ENCODE measurements at places on chromosomes 5 and 9.

GRCh38 chr5:139650031-139650688, 2.0 kb downstream of the CXXC5 start:
- peak; percentile 3 for DNase-seq

- no peak for DNase-seq
Observed at GRCh38 chr9:20199111-20199510, 410.3 kb upstream of the SLC24A2 start.

DNA sequence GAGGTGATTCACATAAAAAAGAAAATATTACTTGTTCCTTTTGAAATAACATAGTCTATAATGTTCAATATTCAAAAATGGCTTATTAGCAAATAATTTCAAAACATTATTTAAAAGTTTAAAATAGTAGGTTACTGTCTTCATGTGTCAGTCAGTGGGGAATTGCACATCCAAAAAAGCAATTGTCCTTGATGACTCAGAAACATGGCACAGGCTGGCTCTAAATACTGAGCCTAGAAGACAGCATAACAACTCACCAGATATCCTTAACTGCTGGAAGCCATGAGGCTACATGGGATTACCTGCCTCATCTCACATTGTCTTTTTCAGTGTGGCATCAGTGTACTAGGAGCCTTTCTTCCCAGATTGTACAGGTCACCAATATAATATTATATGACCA, 439.5 kb upstream of the RGMB start:
- DNase-seq = no peak

DNA sequence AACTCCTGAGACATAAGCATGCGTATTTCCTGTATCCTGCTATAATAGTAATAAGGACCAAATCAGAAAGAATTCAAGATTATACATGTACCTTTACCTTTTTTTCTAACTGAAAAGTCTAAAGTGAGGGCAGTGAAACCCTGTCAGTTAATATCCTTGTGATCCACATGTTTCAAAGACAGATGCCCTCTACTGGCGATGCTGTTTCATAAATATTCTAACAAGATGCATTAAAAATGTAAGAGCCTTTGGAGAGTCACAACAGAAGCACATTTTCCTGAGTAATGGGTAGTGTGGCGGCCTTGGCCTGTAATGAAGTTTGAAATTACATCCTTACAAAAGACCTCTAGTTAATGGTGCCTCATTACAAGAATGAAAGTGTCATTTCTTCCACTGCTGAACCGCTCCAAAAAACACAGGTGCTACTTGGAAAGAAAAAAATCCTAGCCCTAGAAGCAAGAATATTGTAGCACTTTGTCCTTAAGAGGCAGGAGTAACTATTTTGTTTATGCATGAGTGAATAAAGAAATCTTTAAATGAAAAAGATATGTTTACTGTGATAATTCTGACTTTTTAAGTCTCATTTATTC, 232.6 kb downstream of the EPB41L4A start:
- DNase-seq = peak; percentile 31

DNA sequence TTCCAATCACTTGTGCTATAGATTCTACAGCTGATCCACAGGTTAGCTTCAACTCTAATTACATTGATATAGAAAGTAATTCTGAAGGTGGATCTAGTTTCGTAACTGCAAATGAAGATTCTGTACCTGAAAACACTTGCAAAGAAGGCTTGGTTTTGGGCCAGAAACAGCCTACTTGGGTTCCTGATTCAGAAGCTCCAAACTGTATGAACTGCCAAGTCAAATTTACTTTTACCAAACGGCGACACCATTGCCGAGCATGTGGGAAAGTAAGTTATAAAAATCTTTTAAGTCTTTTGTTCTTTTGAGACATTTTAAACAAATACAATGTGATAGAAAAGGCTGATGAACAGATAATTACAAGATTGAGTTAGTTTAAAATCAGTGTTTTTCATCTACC, 30.9 kb downstream of the ZFYVE16 start:
- DNase-seq = no peak

GRCh38 chr5:130331332-130331731, 427.1 kb downstream of the CHSY3 start:
- no peak for DNase-seq

DNA sequence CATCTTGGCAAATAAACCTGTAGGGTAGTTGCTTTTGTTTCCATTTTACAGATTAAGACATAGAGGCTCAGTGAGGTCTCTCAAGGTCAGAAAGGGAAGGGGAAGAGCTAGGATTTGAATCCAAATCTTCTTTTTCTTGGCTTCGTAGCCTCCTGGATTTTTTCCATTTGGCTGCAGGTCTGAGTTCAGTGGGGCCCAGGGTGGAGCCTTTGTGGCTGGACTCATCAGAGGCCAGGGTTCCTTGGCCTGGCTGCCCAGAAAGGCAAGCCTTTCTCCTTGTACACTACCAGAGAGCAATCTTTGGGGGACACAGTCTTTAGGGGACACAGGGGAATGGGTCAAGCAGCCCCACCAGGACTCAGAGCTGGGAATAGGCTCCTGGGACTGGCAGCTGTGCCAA, 10.5 kb upstream of the TRAF1 start:
- DNase-seq = no peak

DNA sequence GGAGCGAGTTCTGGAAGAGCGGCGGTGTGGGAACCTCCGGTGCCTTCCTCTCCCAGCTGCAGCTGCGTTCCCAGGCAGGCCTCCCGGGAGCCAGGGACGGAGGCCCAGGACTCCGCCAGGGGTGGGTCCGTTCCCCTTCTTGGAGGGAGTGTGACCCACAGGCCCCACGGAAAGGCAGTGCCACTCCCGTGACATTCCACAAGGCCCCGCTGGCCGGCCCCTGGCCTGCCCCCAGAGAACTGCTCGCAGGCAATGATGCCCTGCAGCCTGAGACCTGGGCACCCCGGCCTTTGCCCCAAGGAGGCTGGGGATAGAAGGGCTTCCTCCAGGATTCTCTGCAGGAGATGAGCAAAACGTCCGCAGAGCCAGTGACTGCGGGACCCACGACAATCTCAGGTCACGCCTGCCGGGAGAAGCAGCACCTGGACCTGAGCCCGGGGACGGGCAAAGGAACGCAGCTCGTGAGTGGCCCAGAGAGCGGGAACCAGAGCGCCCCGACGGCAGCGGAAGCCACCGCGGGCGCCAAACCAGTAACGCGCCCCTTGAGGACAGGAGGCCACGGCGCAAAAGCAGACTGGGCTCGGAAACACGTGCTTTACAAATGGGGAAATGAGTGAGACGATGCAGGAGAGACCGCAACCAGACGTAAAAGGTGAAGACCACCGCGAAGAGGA, 9.3 kb downstream of the OBP2B start:
- no peak for DNase-seq

DNA sequence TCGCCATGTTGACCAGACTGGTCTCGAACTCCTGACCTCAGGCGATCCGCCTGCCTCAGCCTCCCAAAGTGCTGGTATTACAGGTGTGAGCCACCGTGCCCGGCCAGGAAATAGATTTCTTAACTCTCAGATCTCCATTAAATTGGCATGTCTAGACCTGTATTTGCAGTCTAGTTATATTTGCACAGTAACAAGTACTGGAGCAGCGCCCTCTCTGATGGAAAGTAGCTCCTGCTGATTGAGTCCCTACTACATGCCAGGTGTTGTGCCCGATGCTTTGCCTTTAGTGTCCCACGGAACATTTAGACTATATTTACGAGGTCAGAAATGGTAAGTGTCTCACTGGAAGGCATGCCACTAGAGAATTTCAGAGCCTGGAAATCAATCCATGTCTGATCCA, 15.8 kb upstream of the TMED9 start:
- DNase-seq = peak; percentile 12

DNA sequence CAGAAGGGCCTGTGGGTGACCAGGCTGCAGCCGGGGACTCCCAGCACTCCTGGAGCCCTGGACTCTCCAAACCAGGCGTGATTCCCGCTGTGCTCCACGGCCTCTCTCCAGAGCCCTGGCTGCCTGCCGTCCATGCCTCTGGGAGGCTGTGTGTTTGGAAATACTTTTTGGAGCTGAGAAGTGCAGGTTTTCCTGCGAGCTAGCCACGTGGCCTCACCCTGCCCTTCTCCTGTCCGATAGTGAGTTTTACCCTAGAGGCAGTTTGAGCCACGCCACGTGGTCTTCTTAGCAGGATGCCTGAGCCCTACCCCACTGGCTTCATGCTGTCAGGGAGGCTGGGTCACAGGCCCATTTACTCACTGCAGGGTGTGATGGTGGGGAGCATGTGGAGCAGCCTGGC, 71.3 kb downstream of the COL5A1 start:
- DNase-seq = no peak

- peak; percentile 90 for DNase-seq
Observed at GRCh38 chr5:123000731-123001130, 35.8 kb downstream of the PPIC start.

GRCh38 chr5:146565764-146566367, 49.9 kb upstream of the GPR151 start:
- peak; percentile 75 for DNase-seq

GRCh38 chr9:99647604-99648003, 174.1 kb upstream of the NR4A3 start:
- DNase-seq = no peak

- no peak for DNase-seq
Observed at GRCh38 chr9:92964607-92965060, 17.3 kb downstream of the FGD3 start.

DNA sequence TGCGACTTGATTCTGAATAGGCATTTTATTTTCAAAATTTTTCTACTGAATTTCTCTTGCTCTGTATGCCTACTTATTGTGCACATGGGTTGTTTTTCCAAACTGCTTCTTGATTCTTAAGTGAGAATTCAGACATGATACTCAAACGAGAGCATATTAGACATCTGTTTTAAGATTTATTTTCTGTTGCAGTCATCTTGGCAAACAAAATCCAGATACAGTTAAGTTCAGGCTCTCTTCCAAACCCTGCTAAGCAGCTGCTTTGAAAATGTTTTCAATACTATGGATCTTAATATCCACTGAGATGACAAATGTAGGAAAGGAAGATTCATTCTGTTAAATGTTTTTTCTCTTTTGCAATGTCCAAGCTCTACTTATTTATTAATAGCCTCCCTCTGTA, 4.5 kb downstream of the TMEM215 start:
- no peak for DNase-seq

GRCh38 chr9:94879230-94879629, 152.7 kb downstream of the AOPEP start:
- DNase-seq = no peak

DNA sequence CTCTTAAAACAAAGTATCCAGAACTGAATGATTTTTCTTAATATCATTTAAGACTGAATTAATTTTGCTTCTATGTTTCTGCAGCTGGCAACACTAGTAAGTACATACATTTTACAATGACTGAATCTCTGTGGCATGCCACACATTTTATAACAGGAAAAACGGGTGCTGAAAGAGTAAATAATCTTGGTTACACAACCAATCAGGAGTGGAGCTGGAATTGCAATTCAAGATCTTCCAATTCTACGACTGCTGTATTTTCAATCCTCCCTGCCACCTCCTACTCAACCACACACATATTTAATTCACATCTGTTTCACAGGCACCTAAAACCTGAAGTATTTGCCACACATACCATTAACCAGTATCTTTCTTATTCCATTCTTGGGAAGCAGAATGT, 52.7 kb upstream of the NR5A1 start:
- DNase-seq = no peak

GRCh38 chr5:77430726-77431125, 61.4 kb downstream of the WDR41 start:
- no peak for DNase-seq

DNA sequence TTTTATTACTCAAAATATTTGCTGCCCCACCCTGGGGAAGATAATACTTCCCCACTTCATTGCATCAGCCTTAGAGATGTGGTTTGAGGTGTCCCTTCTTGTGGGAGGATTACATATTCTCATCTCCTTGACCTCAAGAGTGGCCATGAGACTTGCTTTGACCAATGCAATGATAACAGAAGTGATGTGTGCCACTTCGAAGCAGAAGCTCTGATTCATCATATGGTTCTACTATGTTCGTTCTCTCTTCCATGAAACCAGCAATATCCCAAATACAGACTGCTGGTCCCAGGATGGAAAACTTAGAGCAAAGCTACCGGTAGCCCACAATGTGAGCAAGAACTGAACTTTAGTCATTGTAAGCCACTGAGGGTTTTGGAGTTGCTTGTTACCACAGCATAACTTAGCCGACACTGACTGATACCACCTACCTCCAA, 92.0 kb downstream of the THBS4 start:
- no peak for DNase-seq

GRCh38 chr5:179322071-179323025, 22.9 kb downstream of the ADAMTS2 start:
- DNase-seq = peak; percentile 35

DNA sequence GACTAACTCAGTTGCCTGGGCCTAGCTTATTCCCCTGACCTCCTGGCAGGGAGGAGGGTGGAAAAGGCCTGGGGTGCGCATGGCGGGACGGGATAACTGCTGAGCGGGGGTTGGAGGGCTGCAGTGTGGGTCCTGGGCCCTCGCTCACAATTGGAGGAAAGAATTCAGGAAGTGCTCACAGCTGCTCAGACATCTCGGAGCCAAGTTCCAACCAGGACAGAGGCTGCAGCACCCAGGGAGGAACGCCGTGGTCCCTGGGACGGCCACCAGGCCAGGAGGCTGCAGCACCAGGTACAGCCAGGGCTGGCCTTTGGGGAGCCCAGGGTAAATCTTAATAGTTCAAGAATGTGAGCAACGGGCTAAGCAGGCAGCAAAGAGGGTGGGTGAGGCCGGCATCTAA, at the start of gene SPAAR:
Gene SPAAR, plus strand, starts transcription at position 217 of the 400 bp plus-strand sequence. CDS start 974 bp downstream, outside the sequence.
- DNase-seq = no peak

DNA sequence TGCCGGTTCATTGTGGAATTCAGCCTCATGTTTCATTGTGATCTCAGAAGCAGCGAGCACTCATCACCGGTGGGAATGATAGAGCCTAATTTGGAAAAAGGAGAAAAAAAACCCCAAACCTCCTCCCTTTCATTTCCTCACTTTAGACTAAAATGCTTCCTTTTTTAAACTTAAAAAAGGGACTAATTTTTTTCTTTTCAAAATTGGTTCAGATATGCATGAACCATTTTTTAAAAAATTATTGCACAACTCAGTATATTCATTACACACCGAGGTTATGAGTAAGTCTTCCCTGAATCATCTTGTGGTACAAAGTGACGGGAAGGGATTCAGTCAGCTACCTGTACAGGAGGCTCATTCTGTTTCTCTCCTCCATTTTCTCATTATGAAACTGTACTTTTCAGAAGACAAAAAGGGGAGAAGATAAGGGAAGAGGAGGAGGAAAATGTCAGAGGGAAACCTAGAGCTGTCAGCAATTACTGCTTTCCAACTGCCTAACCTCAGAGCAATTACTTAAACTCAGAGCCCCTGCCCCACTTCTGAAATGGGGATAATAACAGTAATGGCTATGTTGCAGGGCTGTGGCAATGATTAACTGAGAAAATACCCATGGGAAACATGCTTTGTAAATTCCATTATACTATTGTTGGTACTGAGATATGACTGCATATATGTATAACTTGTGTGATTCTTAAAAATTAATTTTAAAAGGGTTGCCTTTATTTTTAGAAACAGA, 24.0 kb downstream of the GALNT10 start:
- DNase-seq = no peak
